ENCODE measurements at places on chromosomes 6 and 20.

DNA sequence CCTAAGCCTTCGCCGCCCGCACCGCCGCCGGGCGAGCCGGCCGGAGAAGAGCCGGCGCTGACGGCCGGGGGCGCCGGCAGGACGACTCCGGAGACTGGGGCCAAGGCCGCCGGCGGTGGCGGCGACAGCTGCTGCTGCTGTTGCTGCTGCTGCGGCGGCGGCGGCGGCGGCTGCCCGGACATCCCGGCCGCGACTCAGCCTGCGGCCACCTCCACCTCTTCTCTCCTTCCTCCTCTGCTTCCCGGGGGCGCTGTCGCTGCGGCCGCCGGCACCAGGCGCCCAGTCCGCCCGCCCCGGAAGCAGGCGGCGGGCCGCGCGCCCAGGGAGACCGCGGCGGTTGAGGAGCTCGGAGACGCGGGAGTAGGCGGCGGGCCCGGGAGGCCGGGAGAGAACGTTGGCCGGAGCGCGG is 307 bp downstream of the RANBP9 start:
- no peak for DNase-seq

DNA sequence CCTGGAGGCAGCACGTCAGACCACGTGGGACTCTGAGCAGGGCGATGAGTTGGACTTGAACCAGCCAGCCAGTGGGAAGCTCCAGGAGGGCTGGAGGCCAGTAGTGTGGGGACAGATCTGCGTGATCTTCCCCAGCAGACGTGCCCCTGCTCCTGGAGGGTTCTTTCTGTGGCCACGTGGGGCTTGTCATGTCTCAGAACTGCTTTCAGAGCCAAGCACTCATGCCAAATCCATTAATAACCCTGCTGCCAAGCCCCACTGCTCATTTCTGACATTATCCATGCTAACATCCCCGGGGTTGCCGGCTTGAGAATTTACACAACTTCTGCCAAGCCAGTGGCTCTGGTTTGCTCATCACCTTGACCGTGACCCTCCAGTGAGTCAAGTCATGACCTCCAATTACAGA is 38.3 kb downstream of the SIRPA start:
- no peak for DNase-seq

DNA sequence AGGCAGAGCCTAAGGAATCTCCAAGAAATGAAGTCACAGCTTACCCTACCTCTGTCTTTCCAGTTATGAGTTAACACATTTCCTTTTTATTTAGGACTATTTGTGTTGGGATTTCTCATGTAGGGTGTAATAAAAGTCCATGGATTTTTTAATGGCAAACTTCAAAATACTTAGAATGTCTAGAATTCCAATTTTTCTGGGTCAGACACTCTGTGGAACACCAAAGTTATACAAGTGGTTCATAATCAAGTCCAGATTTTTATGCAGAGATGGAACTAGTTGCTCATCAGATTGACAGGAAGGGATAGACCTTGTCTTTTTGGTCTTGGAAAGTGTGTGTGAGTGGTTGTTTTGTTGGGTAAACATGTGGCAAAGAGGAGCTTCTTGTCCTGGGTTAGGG is 303.5 kb upstream of the RNF24 start:
- no peak for DNase-seq

GRCh38 chr6:168890981-168891365 is 362.7 kb downstream of the THBS2 start:
- no peak for DNase-seq

- DNase-seq: peak; percentile 50
These were observed 28.0 kb upstream of the PTGIS start for GRCh38 chr20:49595811-49596561.

DNA sequence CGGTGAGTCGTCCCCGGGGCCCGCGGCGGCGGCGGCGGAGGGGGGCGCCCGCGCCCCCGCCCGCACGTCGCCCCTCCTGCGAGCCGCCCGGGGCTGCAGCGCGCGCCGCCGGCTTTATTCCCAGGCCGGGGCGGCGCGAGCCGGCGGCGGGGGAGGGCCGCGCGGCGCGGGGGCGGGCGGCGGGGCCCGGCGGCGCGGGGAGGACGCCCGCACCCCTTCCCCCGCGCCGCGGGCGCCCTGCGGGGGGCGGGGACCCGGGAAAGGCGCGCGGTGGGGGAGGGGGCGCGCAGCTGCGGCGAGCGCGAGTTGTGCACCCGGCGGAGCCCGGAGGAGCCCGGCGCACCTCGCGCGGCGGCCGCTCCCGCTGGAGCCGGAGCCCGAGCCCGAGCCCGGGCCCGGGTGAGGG is 646 bp downstream of the HMGA1 start:
- DNase-seq: peak; percentile 48

GRCh38 chr20:59002874-59003399 is 4.1 kb downstream of the CTSZ start:
- DNase-seq: no peak

DNA sequence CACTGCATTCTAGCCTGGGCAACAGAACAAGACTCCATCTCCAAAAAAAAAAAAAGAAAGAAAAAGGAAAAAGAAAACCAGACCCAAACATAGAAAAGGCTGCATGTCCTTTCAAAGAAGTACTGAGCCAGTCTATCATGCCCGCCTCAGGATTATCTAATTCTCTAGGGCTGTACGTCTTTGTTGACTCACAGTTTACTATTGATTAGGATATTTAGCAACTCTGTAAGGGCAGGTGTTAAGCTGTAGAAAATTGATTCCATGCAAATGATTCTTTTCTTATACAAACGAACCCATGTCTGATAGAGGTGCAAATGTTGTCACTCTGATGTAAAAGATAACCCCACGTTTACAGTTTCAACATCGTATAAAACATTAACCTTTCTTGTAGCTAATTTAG is 209.0 kb downstream of the TTLL2 start:
- no peak for DNase-seq

GRCh38 chr20:2693286-2694007 is 867 bp downstream of the EBF4 start:
- peak; percentile 48 for DNase-seq

DNA sequence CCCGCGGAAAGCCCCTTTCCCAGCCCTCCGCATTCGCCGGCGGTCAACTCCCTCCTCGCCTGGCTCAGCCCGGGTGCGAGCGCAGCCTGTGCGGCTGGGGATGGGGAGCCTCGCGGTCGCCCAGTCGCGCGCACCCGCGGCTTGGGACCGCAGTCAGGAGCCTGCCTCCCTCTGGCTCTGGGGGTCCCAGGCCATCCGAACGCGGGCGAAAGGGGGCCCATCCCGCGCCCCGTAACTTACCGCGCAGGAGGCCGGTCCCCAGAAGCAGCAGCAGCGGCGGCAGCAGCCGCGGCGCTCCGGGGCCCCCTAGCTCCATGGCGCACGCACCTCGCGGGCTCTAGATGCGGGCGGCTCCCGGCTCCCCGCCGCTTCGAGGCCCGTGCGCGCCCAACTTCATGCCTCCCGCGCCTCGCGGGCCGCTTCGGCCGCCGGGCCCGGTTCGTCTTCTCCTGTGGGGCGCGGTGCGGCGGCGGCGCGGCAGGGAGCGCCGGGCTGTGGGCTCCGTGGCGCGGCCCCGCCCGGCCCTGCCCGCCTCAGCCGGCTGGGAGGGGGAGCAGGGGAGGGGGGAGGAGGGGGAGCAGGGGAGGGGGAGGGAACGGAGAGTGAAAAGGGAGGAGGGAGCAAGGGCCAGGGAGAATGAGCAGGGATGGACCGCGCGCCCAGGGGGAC is at the start of gene CHRNA4:
TSS of gene CHRNA4 (minus strand) at position 500 of the 669 bp plus-strand sequence. CDS start at position 316, 184 bp downstream.
- DNase-seq: no peak

DNA sequence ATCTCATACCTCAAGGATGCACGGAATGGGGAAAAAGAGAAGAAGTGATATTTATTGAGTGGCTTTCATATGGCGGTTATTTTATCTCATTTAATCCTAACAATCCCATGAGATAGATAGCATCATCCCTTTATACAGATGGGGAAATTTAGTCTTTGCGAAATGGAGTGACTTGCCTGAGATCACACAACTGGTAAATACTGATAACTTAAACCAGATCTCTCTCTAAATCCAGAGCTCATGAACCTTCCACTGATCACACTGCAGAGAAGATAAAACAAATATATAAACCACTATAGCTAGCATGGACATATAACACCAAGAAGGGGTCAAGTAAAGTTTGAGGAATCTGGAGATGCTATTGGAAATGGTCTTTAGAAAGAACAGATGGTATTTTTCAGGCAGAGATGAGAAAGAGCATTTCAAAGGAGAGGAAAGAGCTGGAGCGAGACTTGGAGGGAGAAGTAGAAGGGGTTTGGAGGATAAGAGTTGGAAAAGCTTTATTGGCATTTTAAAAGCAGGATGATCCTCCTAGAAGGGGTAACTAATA is 139.8 kb upstream of the TNFAIP3 start:
- no peak for DNase-seq

DNA sequence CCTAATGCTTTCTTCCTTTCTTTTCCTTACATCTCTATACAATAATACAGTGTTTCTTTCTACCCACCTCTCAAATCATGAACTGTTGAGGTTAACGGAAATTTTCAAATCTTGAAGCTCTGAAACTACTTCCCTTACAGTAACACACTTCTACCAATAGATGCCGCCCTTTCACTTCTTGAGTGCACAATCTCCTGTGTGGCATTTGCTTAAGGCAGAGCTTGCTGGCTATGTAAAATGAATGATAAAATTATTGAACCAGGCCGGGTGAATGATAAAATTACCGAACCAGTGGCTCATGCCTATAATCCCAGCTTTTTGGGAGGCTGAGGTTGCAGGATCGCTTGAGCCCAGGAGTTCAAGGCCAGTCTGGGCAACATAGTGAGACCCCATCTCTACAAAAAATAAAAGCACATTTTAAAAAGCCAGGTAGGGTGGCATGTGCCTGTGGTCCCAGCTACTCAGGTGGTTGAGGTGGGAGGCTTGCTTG is 56.8 kb downstream of the KCNS1 start:
- DNase-seq: no peak

GRCh38 chr20:30921286-30922071 is 336.0 kb upstream of the DEFB115 start:
- no peak for DNase-seq

DNA sequence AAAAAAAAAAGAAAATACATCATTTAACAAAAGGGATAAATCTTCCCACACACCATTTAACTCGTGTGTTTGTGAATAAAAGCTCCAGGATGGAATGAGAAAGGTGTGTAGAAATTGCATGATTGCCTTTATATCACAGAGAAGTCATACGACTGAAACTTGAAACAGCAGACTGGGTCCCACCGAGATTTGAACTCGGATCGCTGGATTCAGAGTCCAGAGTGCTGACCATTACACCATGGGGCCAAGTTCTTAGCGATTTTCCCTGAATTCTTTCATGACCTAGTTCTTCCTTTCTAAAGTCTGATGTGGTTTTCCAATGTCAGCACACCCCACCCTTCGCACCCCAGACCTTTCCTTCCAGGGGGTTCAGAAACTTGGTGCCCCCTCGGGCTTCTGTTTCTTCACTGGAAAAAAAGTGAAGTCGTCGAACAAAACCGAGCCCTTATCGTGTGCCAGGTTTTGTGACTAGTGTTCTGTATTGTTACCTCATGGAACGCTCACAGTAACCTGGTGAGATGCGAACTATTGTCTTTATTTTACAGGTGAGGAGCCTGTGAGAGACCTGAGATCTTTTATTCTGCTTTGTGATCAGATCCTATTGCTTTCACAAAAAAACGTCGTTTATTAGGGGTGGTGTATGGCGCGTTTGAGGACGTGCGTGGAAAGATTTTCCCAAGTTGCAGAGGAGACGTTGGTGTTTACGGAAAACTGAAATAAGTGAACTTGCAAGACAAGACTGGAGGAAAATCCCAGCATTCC is 120.8 kb downstream of the OR2B2 start:
- DNase-seq: no peak

- no peak for DNase-seq
These were observed 70.3 kb downstream of the HIVEP2 start for GRCh38 chr6:142874676-142875075.

DNA sequence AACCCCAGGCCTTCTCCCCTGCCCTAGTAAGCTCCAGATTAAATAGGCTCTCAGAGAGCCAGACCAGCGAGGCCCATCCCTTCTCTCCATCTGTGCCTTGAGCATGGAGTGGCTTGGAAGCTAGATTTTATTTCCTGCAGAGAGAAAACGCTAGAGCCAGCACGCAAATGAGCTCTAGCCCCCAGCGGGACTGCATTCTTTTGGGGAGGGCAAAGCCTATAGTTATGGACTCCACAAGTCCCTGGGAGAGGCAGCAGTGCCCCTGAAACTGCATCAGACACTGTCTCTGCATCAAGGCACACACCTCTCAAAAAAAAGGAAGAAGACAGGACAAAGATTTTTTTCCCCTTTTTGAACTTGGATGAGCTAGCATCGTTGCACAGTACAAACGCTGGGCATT is 15.8 kb downstream of the FOXF2 start:
- no peak for DNase-seq

DNA sequence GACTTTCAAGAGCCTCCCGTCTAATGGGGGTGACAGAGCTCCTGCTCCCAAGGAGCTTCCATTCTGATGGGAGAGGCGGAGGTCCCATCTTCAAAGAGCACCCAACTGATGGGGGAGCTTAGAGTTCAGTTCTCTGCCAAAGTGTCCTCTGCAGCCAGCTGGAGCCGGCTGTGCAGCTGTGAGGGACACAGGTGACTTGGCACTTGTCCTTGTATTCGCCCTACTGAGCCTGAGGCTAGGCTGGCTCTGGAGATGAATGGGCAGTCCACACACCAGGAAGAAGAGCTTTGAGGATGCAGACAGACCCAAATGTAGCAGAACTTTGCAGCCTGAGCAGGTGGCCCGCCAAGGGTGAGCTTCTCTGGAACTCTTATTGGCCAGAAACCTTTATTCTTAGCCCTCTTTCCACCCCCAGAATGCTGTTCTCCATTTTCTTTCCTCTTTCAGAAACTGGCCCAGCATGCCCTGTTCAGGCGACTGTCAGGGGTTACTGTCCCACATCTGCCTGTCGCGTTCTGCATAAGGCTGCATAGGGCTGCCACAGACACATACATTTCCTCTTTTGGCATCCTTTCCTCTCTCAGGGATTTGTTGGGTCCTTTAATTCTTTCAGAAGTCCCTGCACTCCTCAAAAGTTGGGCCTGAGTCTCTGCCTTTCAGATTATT is 108.7 kb upstream of the LRFN2 start:
- no peak for DNase-seq

GRCh38 chr6:25428758-25429317 is 149.7 kb downstream of the CARMIL1 start:
- no peak for DNase-seq

GRCh38 chr20:24675651-24676352 is 206.4 kb downstream of the SYNDIG1 start:
- no peak for DNase-seq

DNA sequence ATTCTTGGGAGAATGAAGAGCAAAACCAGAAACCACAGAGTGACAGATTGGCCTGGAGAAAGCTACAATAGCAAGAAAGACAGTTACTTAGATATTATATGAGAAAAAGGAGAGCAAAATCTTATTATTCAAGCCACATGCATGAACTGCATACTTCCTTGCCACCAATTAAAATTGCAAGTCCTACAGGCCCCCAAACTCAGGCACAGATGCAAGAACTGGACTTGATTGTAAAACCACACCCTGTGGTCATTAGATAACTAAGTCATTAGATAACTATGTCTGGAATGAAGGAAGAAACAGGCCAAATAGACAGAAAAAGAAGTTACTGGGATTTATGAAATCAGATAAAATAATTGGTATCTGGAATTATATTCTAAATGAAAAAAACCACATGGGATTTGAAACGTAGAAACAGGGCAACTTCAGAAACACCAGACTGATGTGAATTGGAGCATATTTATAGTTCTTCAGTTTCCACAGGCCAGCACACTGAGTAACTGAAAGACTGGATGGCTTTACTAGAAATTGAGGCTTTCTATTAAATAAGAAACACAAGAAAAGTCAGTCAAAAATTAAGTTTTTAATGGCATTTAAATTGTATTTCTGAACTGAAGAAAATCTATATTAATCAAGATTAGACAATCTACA is 49.4 kb upstream of the CARMIL1 start:
- DNase-seq: no peak
